Fibroblast of lung (primary cell): ENCODE measurements at places on chromosomes 13 and 19.

- DNase-seq: peak; percentile 47
These were observed 1.2 kb downstream of the DAZAP1 start for GRCh38 chr19:1408300-1409203.

DNA sequence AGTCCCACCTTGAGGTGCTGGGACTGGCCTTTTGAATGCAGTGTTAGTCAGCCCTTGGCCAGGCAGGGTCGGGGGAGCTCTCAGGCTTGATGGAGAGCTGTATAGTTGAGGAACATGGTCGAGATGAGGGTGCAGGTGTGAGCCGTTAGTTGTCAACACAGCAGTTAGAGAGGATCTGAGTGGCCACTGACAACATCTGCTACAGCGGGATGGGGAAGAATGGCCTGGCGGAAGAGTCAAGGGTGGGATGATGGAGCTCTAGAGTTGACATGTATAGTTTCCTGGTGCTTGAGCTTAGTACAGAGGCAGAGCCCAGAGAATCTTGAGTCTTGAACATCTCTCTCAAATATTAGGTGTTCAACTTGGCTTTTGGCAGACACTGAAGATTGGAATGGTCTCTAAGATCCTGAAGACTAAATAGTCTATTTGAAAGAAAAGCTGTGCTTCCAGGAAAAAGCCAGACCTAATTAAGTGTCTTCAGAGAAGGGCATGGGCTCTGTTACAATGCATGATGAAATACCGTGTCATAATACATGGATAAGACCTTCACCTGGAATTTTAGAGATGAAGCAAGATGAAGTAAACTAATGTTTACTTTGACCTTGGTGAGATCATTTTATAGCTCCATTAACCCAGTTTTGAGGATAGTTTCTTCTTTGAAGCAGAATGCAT, 9.7 kb downstream of the PCCA start:
- peak; percentile 16 for DNase-seq

GRCh38 chr19:45607071-45608029, 5.3 kb upstream of the GPR4 start:
- DNase-seq: peak; percentile 71

DNA sequence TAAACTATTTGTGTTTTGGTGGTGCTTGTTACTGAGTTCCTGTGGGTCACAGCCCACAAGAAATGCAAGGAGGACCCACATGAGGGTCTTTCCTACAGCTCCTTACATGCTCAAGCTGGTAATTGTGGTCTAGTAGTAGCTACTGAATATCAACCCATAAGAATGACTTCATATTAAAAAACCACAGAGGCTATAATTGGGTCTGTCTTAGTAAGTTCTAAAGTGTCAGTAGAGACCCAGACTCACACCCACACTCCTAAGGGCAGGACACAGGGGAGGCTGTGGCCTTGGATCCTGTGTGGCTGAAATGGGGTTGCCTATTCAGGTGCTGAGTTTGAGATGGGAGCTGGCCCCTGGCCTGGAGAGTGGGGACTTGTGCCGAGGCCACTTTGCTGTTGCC, 19.6 kb downstream of the TFDP1 start:
- DNase-seq: no peak

GRCh38 chr19:21839976-21840375, 4.0 kb upstream of the ZNF43 start:
- DNase-seq: no peak

- DNase-seq: no peak
These were observed 93.4 kb upstream of the CACNA1A start for GRCh38 chr19:13599681-13600080.

DNA sequence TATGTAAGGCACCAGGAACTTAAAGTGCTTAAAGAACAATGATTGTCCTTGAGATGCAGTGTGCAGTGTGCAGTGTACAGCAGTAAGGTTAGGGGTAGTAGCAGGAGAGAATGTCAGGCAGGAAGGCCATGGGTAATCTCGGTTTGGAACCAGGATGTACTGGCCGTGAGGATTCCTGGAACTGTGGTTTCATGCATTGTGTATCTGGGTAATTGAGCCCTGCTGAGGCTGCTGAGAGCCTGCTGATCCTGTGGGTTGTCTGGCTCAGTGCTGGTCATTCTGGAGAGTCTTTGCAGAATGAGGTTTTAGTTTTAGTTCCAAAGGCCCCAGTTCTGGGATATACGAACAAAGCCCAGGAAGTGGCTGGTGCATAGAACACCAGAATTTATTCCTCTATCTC, 71.0 kb downstream of the ZNF568 start:
- DNase-seq: no peak

DNA sequence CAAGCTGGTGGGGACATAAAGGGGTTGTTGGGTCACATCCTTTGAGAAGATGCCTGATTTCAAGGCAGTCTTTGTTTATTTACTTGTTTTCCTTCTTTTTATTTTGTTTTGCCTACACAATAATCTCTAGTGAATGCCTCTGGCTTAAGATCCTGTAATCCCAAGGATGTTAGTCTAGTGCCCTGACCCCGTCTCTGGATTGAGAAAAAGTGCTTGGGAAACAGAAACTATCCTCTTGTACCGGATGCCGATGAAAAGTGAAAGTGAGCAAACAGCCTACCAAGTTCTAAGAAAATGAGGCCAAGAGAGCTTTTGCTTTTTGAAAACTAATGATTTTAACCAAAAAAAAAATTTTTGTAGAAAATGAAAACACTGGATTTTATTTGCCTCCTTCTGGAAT, 42.1 kb upstream of the C1QTNF9 start:
- peak; percentile 6 for DNase-seq

DNA sequence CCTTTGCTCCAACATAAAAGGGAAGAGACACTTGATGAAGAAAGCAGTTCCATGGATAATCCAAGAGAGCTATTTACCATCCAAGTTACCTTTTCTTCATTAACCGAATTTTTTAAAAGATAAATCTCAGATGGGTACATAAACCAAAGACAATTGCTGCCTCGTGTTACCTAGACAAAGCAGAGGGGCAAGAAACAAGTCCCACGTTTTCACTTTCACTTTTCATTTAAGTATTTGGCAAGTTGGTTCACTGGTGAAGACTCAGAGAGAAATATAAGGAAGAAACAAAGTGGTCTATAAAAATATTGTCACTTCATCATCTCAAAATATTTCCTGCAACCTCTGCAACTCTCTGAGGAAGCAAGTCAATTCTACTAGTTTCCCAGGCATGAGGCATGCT, 446.1 kb downstream of the FGF14 start:
- no peak for DNase-seq

GRCh38 chr19:41934849-41935374, 6.7 kb upstream of the ERFL start:
- no peak for DNase-seq

DNA sequence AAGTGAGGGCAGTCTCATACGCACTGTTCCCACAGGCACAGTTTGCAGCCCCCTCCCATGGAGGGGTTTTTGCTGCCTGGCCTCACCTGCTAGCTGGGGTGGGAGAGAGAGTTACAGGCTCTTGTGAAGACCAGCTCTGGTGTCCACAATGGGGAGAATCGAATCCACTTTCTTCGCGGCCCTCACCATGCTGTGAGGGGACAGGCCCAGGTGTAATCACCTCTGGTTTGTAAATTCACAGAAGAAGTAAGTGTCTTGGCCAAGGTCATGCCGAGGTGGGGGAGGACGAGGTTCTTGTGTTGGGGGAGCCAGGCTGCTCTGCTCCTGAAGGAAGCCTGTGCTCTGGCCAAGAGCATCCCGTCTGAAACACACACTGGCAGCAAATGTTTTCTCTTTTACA, 39.5 kb downstream of the TEX29 start:
- no peak for DNase-seq

- no peak for DNase-seq
These were observed 31.6 kb downstream of the AP1M1 start for GRCh38 chr19:16229322-16229641.

DNA sequence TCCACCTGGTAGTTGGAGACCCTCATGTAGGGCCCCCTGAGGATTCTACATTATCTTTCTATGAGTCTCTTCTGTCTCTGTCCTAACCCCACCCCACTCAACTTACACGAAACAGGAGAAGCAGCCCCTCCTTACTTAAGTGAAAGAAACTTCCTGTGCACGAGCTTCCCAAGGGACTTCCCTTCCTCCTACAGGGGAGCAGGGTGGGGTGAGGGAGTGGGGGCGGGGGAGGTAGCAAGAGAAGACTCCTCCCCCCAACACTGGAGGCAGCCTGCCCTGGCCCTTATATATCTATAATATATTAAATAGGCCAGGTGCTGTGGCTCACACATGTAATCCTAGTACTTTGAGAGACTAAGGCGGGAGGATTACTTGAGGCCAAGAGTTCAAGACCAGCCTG, 5.5 kb upstream of the PDE4C start:
- DNase-seq: no peak

- no peak for DNase-seq
These were observed 132.5 kb downstream of the ZNF675 start for GRCh38 chr19:23554548-23554947.

GRCh38 chr19:49149652-49150105, 5.5 kb downstream of the HRC start:
- DNase-seq: peak; percentile 82

DNA sequence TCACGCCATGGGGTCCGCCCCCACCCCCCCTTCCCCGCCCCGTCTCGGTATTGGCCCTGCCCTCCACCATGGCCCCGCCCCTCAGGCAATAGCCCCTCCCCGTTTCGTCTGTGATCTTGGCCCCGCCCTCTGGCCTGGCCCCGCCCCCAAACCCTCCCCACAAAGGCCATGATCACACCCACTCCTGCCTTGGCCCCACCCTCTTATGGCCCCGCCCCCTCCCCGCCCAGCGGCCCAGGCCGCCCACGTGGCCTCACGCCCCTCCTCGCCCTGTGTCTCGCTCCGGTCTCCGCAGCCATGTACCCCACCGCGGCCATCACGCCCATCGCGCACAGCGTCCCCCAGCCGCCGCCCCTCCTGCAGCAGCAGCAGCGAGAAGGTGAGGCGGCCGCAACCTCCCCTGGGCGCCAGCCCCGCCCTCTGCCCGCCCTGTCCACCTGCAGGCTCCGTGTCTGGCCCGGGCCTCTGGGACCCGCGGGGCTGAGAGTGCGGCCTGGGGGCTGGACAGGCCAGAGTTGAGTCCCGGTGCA, 61.3 kb downstream of the CELF5 start:
- DNase-seq: peak; percentile 5

DNA sequence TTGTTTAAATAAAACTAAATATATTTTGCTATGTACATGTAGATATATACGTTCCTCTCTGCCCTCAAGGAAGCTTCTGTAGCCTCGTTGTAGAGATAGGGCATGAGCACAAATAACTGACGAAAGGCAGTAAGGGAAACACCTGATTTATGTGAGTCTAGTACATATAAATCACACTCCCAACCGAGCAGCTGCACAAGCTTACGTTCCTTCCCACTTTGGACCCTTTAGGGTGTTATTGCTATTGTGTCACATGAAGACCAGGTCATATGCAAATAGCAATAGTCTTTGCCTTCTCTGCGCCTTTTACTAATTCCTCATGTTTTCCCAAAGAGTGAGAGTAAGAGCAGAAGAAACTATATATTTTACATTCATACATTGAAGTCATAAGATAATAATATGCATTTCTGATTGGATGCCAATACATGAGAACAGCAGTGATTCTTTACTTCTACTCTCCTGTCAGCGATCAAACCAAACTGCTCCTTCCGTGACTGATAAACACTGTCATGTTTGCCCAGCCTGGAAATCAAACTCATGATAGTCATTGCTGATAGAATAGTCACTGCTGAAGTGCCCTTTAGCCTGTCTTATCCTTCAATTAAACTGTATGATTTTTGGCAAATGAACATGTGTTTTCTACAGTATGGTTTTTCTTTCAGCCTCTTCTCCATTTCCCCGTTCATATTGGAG, 127.2 kb upstream of the MAB21L1 start:
- no peak for DNase-seq

- DNase-seq: peak; percentile 80
These were observed 18.2 kb downstream of the LSM4 start for GRCh38 chr19:18304458-18305310.

- DNase-seq: no peak
These were observed 80.2 kb downstream of the DPF1 start for GRCh38 chr19:38143847-38144246.

DNA sequence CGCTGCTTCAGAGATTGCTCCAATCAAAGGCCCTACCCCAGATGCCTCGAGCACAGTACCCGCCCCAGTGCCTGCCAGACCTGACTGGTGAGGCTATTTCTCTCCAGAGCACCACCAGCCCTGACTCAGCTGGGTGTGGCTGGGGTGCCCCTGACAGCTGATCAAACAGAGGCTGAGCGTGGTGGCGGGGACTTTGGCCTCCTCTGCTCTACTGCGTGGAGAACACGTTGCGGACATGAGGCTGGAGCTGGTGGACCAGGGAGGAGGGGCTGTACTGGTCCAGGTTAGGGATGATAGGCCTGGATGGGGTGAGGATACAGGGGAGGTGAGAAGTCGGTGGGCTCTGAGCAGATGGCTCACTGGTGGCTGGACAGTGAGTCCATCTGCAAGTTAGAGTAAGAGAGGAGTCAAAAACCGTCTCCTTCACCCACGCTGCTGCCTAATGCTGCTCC, 3.5 kb upstream of the DOCK6 start:
- peak; percentile 51 for DNase-seq

GRCh38 chr19:35144600-35145436, 1.8 kb downstream of the FXYD7 start:
- DNase-seq: no peak

GRCh38 chr19:20051841-20052768, 12.8 kb upstream of the ZNF682 start:
- peak; percentile 99 for DNase-seq

DNA sequence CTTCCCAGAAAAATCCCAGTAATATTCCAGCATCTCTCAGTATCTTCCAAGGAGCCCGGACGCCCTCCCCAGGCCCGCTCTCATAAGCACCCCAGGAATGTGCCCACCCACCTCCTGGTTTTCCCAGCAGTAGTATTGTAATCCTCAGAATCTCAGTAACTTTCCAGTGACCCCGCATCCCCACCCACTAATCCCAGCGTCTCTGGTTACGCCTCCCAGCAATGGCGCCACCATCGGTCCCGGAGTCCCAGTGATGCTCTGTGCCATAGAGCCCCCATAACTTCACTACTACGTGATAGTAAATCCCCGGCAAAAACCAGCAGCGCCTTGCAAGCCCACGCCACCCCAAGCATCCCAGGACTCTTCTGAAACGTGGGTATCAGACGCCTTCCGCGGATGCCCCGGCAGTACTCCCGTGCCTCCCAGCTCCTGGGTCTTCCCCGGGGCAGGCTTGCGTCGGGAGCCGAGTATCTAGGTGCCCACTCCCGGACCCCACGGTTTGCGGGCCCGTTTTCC, 928 bp upstream of the PNPLA6 start:
- DNase-seq: peak; percentile 88
